ENCODE measurements at places on chromosomes 2 and 18.

GRCh38 chr2:3726511-3726910 lies 23.1 kb downstream of the DCDC2C start:
- DNase-seq: no peak

- peak; percentile 46 for DNase-seq
Measured at GRCh38 chr2:55616551-55617174, 759 bp downstream of the PPP4R3B start.

- no peak for DNase-seq
Measured at GRCh38 chr2:39114771-39115170, 6.1 kb downstream of the SOS1 start.

GRCh38 chr2:38557981-38558380 lies 44.7 kb downstream of the HNRNPLL start:
- peak; percentile 75 for DNase-seq

GRCh38 chr2:232549655-232550353 lies 553 bp downstream of the TIGD1 start:
- no peak for DNase-seq

Measured in MV-4-11 (cell line).